ENCODE measurements at places on chromosomes 5 and 9.
A peak's percentile ranks its signal among the peaks of the same experiment; 100 is the strongest.

DNA sequence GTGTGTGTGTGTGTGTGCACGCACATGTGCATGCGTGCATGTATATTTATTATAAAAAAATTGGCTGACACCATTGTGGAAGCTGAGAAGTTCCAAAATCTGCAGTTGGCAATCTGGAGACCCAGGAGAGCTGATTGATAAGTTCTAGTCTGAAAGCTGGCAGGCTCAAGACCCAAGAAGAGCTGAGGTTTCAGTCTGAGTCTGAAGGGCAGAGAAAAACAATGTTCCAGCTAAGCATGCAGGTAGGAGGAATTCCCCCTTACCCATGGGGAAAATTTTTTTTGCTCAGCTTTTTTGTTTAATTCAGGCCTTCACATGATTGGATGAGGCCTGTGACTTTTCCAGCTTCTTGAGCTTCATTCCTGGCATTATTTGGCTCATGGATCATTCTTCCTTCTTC is 31.2 kb upstream of the ACTBL2 start:
- DNase-seq: no peak

- DNase-seq: no peak
Measured at GRCh38 chr9:92407818-92408217, 3.4 kb upstream of the OGN start.

DNA sequence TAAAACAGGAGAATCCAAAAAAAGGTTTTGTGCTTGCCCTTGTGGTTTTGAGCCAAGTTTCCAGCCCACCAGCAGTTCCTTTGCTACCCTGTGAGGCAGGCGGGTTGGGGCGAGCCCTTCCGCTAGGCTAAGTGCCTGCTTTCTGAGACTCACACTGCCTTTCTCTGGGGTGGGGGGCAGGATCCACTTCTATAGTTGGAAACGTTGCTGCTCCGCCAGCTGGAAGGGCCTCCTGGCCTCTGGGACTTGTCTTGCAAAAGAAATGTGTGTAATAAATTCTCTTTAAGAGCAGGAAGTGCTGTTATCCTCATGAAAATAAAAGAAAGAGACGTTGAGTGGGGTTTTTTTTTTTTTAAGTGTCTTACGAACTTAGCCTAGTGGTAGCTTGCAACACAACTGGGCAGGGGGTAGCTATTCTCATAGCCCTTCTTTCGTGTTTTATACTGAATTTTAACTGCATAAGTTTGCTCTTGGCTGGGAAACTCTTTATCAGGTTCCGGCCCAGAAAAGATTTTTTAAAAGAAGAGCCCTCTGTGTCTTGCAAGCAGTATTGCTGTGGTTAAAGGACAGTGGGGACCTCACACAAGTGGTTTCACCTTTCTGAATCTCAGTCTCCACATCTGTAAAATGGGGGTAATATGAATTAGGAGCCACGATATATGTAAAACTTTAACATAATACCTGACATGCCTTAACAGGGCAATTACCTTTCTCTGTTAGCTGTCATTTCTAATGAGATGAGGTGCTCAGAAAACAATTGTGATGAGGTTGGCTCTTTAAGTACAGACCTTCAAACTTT is 19.8 kb downstream of the JADE2 start:
- no peak for DNase-seq

DNA sequence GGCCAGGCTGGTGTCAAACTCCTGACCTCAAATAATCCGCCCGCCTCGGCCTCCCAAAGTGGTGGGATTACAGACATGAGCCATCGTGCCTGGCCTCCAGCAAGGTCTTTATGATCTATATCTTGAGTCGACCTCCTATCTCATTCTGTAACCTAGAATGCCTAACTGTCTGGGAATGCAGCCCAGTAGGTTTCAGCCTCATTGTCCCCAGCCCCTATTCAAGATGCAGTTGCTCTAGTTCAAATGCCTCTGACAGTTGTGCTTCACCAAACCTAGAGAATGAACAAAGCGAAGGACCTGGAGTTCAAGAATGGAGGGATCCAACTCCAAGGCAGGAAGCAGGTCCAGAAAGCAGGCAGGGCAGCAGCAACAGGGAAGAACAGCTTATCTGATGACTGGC is 30.8 kb downstream of the GLRX start:
- DNase-seq: no peak

DNA sequence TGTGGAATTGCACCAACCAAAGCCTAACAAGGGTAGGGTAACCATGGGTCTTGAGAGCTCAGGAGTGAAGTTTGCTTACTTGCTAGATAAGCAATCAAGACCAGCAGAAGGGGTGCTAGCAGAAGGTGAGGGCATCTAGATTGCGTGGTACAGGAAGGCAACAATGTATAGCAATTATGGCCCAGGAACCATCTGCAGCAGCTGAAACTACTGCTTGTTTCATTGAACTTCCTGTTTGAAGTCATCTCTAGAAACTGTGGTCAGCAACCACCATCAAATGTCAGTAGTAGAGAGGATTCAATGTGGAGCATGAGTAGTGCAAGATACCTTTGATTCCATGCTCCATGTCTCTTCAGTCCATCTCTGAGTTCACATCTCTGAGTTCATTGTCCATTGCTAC is 462.1 kb upstream of the GRAMD2B start:
- no peak for DNase-seq

DNA sequence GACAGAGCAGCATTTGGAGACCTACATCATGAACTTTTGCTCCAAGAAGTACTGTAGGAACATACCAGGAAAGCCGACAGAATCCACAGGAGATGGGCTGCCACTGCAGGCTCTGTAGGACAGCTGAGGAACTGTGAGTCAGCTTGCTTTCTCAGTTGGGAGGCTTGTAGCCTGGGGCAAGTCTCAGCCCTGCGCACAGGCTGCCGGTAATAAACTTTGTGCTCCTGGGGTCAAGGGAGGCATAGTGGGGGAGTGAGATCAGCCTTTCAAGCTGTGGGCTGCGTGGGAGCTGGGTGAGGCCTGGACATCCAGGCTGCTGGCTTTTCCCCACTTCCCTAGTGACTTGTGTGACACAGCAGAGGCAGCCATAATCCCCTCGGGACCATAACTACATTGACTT is 718.0 kb upstream of the CDH10 start:
- no peak for DNase-seq

DNA sequence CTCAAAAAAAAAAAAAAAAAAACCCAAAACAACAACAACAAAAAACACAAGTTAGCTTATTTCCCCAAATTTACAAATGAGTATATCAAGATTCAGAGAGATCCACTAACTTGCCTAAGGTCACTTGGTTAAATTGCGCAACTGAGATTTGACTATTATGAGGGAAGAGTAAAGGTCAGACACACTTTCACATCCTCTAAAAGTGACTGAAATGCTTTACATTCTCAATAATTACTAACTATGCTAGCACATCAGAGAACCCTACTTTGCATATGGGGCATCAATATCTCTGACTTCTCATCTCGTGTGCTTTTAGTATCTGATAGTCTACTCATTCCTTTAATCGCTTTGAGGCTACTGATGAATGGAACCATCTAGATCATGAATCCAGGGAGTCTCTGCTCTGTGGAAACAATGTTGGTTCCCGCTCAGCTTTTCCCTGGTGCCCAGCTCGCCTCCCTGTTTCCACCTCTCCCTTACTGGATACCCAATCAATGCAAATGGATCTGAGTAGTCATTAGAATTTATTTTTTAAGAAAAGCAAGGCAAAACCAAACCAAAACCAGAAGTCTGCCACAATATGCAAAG is 182.1 kb upstream of the TRIM32 start:
- no peak for DNase-seq

- DNase-seq: no peak
Measured at GRCh38 chr9:130321539-130321938, 56.0 kb downstream of the HMCN2 start.

- DNase-seq: peak; percentile 91
Measured at GRCh38 chr5:132293992-132294727, at the start of gene SLC22A4. Gene SLC22A4, plus strand, starts transcription at chr5:132294394. Its CDS starts 223 bp downstream, at chr5:132294617.

GRCh38 chr5:62778316-62779009 is 199.8 kb downstream of the LRRC70 start:
- DNase-seq: no peak

GRCh38 chr9:18857769-18858168 is 175.2 kb downstream of the SAXO1 start:
- no peak for DNase-seq

DNA sequence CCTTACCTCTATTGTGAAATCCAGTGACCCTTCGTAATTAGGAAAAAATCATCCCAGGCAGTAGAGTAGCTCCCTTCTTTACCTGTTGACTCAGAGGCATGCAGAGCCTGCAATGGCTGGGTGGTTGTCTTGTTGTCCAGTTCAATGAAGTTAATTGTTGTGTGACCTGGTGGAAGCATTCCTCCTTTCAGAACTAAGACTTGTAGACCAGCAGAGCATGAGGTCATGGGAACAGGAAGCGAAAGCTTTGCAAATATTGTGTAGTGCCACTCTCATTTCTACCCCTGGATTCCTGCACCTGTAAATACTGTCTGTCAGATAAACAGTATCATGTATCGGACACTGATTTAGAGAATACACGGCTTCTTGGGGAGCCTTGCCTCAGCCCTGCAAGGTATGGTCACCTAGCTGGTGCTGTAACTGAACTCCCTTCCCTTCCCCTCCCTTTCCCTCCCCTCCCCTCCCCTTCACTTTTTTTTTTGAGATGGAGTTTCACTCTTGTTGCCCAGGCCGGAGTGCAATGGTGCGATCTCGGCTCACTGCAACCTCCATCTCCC is 5.7 kb upstream of the PRXL2C start:
- DNase-seq: no peak

DNA sequence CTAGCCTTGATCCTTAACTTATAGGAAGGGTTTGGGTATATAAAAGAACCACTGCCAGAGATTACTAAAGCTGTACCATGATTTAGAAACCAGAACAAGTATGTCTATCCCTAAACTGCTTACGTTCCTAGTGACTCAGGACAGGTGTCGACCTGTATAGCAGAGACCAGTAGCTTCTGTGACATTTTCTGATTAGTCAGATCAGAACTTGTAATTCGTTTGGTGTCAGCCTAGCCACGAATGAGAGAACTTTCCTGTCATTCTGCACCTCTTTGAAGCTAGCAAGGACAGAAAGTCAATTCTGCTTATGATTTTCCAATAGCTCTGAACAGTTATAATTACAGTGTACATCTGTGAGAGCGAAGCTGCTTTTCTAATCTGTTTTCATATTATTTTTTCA is 39.5 kb downstream of the PRKACG start:
- DNase-seq: no peak

DNA sequence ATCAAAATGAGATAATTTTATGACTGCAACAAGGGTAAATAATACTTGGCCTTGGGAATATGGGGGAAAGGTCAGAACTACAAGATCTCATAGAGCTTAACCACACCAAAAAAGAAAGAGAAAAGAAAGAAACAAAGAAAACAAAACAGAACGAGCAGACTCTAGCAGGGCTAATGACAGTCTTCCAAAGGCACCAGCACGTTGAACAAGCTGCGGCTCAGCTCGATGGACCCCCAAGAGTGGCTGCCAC is 689 bp downstream of the AK3 start:
- DNase-seq: no peak

GRCh38 chr5:78243639-78244038 is 50.9 kb downstream of the AP3B1 start:
- no peak for DNase-seq

GRCh38 chr5:176413255-176413565 is 3.1 kb downstream of the CLTB start:
- no peak for DNase-seq

DNA sequence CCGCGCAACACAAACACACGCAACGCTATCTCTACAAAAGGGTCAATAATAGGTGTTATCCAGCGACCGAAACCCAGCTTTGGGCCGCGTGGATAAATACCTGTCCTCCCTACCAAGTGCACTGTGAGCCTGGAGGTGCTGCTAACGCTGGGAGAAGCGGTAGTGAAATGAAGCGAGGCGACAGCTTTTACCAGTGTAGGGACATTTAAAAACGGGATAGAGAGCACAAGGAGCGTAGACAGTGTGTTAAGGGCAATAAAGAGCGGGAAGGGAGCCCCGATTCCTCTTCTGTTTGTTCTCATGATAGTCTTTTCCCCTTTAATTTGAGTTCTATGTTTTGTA is 421 bp upstream of the DEPDC1B start:
- no peak for DNase-seq

- no peak for DNase-seq
Measured at GRCh38 chr9:121598167-121598964, 53.1 kb upstream of the DAB2IP start.

DNA sequence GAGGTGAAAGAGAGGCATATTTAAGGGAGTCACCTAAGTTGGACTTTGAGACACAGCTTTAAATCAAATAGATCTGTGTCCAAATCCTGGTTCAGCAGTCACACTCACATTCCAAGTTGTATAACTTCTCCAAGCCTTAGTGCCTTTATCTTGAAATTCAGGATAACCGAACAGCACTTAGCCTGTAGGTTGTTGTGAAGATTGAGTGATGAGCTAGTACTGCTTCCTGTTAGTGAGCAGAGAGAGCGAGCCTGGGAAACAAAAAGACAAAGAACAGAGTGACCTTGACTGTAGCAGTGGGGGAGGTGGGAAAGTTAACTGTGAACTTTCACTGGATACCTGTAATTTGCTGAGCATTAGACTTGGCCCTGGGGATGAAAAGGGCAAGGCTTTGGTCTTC is 22.4 kb downstream of the MAML1 start:
- no peak for DNase-seq
